ENCODE measurements at places on chromosomes 3 and 15. TPM values are rescaled to one million over a fixed set of nuclear protein-coding genes. Genes with fewer than 3 reads are reported as not detected.

Gene AGBL1
- total RNA-seq = not detected

Gene C3orf20
- total RNA-seq = 0.02 TPM

Gene BCL2A1
- total RNA-seq = 17.9 TPM

Gene GNAT1
- 0.48 TPM for total RNA-seq

Gene KBTBD13
- not detected for total RNA-seq

Gene APOD
- 1.2 TPM for total RNA-seq

Gene SH3GL3
- total RNA-seq = 0.57 TPM

Gene RAD54L2
- 5.5 TPM for total RNA-seq

Gene SEMA5B
- 0.16 TPM for total RNA-seq

Gene ATP13A5
- not detected for total RNA-seq

Gene IQCF5
- total RNA-seq = not detected

Gene GPX1
- 274 TPM for total RNA-seq

Gene CPNE9
- not detected for total RNA-seq

Gene ZNF860
- total RNA-seq = 1.4 TPM

Gene SEMA7A
- 1.1 TPM for total RNA-seq

Gene CPA3
- total RNA-seq = not detected

Gene CCNB2
- 93.0 TPM for total RNA-seq

Gene SMCO1
- total RNA-seq = not detected

Gene THAP10
- total RNA-seq = 5.0 TPM

Gene ATP13A4
- not detected for total RNA-seq

Gene RPP25
- 26.4 TPM for total RNA-seq

Gene SLC9C1
- not detected for total RNA-seq

Gene SLC30A4
- total RNA-seq = 1.6 TPM

Gene PP2D1
- total RNA-seq = not detected

Gene CACNA1D
- total RNA-seq = 1.0 TPM

Gene PDCD10
- total RNA-seq = 56.6 TPM

Gene SERPINI1
- 2.4 TPM for total RNA-seq

Gene ELL3
- total RNA-seq = 1.1 TPM

Gene EPHA3
- total RNA-seq = not detected

Gene CDV3
- 144 TPM for total RNA-seq

Gene PLXNB1
- 16.7 TPM for total RNA-seq

Gene HYAL2
- total RNA-seq = 25.9 TPM

Gene PLSCR4
- total RNA-seq = 7.3 TPM

Gene NIPA2
- total RNA-seq = 117 TPM

Gene P2RY13
- not detected for total RNA-seq

Gene EFCC1
- not detected for total RNA-seq

Gene SLC24A5
- total RNA-seq = not detected

Gene AP3B2
- total RNA-seq = 0.77 TPM

Gene OPA1
- total RNA-seq = 34.6 TPM

Gene COPG1
- total RNA-seq = 81.8 TPM

Gene SATB1
- total RNA-seq = not detected

Gene BCHE
- total RNA-seq = 1.0 TPM

Gene LMOD3
- not detected for total RNA-seq

Data from A549 treated with dexamethasone at 1 μM for 4 hours (cell line).